LNCaP clone FGC (cell line): ENCODE measurements at places on chromosomes 3 and 15.

DNA sequence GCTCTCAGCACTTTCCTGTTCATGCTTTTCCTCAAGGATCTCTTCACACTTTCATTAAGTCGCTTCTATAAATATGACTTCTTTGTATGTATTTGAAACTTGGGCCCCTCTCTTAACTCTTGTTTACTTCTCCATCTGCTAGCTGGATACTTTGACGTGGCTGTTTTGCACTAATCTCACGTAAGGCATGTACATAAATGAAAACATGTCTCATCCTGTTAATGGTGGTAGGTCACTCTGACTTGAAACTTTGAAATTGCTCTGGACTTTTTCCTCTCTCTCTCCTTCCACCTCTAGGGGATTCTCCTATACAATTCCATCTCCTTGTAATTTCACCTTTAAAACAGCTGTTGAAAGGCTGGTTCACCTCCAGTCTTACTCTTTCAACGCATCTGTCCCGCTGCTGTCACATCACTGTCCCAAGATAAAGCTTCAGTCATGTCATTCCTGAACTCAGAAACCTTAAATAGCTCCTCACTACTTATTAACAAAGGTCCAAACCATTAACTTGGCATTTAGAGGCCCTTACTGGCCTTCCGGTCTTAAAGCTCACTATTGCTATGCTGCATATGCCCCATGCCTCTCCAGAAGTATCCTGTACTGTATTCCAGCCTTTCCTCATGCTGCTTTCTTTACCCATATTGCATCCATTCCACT, 1.2 kb downstream of the BLOC1S6 start:
- DNase-seq: no peak

GRCh38 chr15:72368899-72369298, 6.9 kb downstream of the HEXA start:
- no peak for DNase-seq

DNA sequence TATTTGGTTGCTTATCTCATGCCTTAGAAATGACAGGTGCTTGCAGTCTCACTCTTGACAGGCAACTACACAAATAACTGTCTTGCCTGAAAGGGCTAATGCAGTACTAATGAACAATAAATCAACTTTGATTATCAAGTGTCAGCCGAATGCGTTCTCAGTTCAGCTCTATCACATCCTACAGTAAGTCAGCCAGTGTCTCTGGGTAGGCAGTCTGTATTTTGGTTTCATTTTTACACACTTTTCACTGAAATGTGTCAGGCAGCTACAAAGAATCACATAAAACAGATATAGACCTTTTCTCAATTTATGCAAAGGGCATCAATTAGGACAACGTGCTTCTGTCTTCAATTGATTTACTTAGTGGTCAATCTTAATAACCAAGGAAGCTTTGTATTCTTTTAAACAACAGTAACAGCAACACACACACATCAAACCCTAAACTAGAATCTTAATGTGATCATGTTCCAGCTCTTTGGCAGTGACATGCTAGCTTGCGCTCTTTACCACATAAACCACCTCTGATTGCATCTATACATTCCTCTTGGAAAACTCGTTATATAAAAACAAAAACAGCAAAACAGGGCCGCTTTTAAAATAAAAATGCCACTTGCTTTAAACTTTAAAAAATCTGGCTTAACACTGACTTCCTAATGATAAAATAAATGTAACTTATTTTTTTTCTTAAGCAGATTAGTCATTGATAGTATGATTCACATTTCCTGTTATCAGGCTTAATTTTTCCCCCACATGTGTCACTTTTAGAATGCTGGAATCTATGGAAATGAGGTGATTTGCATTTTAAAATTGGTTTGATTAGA, 520.4 kb downstream of the FOXP1 start:
- no peak for DNase-seq

GRCh38 chr3:151265166-151265565, 13.2 kb downstream of the P2RY14 start:
- no peak for DNase-seq

DNA sequence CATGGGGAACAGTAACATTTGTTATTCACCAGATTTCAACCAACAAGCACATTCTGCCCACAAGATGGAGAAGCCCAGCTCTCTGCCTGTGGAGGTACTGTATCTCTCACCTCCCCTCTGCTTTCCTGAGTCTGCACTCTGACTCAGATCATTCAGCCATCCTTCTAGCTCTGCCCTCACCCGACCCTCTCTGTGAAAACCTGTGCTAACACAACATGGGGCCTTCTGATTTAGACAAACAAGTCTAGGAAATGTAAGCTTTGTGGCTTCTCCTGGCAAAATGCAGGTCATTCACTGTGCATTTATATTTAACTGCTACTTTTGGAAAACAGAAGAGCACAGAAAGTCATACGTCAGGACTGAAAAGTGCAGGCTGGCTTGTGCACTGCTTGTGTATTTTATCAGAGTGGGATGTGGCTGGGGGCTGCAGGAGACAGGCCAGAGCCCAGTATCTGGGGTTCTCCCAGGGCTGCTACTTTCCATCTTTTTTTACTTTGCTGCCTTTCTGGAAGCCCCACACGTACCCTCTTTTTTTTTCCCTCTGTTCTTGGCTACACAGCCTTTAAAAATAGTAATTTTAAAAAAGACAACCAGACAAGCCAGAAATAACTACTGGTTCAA, 50.8 kb downstream of the SUSD5 start:
- DNase-seq: no peak

DNA sequence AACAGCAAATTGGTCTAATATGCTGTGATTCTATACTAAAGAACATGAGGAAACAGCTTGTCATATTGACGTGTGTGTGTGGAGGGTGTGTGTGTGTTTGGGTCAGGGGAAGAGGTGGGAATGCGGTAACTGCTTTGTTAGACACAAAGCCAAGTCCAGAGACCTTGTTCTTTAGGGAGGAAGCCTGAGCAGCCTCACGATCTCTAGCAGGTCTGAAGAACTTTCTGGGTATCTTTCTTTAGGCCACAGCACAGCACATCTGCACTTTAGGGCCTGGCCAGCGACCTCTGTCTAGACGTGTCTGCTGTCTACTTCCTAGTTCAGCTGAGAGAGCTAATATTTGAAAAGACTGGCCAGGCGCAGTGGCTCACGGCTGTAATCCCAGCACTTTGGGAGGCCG, 220.0 kb upstream of the TPRG1 start:
- DNase-seq: no peak

DNA sequence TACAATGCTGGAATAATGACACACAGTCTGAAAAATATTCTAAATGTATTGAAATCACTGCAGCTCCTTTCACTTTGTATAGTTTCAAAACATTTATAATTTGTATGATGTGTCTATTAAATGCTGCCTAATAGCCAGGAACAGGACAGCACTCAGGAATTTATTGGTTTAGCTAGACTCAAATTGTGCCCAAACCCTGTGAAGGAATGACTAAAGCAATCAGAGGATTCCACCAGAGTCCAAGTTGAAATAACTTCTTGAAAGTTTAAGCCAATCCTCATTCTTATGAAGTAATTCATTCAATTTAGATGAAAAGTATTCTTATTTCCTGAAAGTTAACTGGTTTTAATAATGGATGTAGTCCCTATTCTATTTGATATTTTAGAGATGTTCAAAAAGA, 267.0 kb downstream of the ZMAT3 start:
- no peak for DNase-seq

- no peak for DNase-seq
These were observed 115.9 kb upstream of the EPHA3 start for GRCh38 chr3:88991496-88991895.

GRCh38 chr3:169379496-169380090, 283.9 kb downstream of the MECOM start:
- no peak for DNase-seq
